ENCODE measurements at places on chromosomes 16 and 17. TPM values are rescaled to one million over a fixed set of nuclear protein-coding genes. Genes with fewer than 3 reads are reported as not detected.

The SCGB1C2 gene
- total RNA-seq = not detected

The KRTAP4-5 gene
- not detected for total RNA-seq

The KRT16 gene
- 3,653 TPM for total RNA-seq

The SLC12A3 gene
- total RNA-seq = not detected

The CHST6 gene
- 1.0 TPM for total RNA-seq

The KCNJ12 gene
- 1.00 TPM for total RNA-seq

The CCL22 gene
- total RNA-seq = 0.36 TPM

The MRPL10 gene
- 13.7 TPM for total RNA-seq

The CACNG3 gene
- not detected for total RNA-seq

The ALDH3A1 gene
- 6.2 TPM for total RNA-seq

The TEX19 gene
- not detected for total RNA-seq

The DPEP3 gene
- not detected for total RNA-seq

The CPHXL2 gene
- total RNA-seq = not detected

The ACSM5 gene
- not detected for total RNA-seq

The BLMH gene
- total RNA-seq = 25.6 TPM

The SLFN14 gene
- not detected for total RNA-seq

The ABCC12 gene
- not detected for total RNA-seq

The ZNF624 gene
- total RNA-seq = 5.1 TPM

The CA7 gene
- total RNA-seq = not detected
